DND-41 (cell line): ENCODE measurements at places on chromosomes 2 and 18.

GRCh38 chr2:168814046-168814445, 11.6 kb downstream of the NOSTRIN start:
- no peak for DNase-seq

- no peak for DNase-seq
Measured at GRCh38 chr18:55405893-55406406, 182.0 kb downstream of the TCF4 start.

DNA sequence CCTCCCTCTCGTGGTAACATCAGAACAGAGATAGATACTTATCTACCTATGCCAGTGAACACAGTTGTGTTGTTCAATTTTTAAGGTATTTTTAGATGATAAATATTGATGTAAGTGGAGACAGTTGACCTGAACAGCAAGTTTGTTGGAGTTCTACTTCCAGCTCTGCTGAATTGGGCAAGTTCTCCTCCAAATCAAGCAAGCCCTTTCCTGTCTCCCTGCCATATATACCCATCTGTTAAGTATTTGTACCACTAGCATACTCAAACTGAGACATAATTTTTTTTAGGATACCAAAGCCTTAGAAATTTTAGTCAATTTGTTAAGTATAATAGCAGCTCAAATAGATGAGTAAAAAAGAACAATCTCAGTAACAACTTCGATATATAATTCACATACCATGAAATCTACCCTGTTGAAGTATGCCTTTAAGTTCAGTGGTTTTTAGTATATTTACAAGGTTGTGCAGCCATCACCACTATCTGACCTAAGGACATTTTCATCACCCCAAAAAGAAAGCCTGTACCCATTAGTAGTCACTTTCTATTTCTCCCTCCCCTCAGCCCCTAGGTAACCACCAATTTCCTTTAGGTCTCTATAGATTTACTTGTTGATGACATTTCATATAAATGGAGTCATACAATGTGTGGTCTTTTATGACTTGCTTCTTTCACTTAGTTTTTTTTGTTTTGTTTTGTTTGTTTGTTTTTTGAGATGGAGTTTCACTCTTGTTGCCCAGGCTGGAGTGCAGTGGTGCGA, 61.8 kb downstream of the COX7A2L start:
- DNase-seq = no peak

DNA sequence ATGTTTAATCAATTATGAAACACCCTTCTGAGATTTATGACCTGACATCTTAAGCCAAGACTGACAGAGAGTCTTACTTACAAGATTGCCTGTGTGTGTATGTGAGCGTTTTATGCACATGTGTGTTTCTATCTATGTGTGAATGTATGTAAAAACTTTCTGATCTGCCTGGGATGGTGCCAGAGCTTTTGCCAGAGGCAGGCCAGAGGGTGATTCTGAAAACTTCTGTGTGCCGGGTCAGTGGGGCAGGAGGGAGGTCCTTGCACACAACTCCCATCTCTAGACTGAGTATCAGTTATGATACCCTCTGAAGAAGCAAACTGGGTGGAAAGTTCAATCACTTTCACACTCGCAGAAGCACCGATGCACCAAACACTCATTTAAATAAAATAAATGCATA, 335.0 kb upstream of the NT5C1B start:
- DNase-seq = no peak
